ENCODE measurements at places on chromosomes 7 and 10. TPM values are rescaled to one million over a fixed set of nuclear protein-coding genes. Genes with fewer than 3 reads are reported as not detected.

The CTTNBP2 gene
- polyA plus RNA-seq, result 41.7 TPM

The PKD2L1 gene
- polyA plus RNA-seq, result 0.81 TPM

The BICC1 gene
- 5.9 TPM for polyA plus RNA-seq

The PKD1L1 gene
- 1.4 TPM for polyA plus RNA-seq

The SPAM1 gene
- polyA plus RNA-seq, result not detected

The ZCWPW1 gene
- 6.6 TPM for polyA plus RNA-seq

The PAOX gene
- 11.5 TPM for polyA plus RNA-seq

The C7orf57 gene
- 4.7 TPM for polyA plus RNA-seq

The NKX2-3 gene
- not detected for polyA plus RNA-seq

The SKAP2 gene
- polyA plus RNA-seq, result 70.4 TPM

The MACROH2A2 gene
- polyA plus RNA-seq, result 77.5 TPM

The OR2A42 gene
- 0.45 TPM for polyA plus RNA-seq

The CYP3A7 gene
- not detected for polyA plus RNA-seq

The ANKRD61 gene
- polyA plus RNA-seq, result 0.74 TPM

The FGFBP3 gene
- polyA plus RNA-seq, result 92.5 TPM

The ACSL5 gene
- 3.7 TPM for polyA plus RNA-seq

The NRAP gene
- polyA plus RNA-seq, result 0.08 TPM

The NEUROG3 gene
- polyA plus RNA-seq, result 0.19 TPM

The HOXA1 gene
- 3.1 TPM for polyA plus RNA-seq

The MOGAT3 gene
- polyA plus RNA-seq, result 0.12 TPM

The CUEDC2 gene
- polyA plus RNA-seq, result 168 TPM

The NRG3 gene
- 42.7 TPM for polyA plus RNA-seq

The A1CF gene
- not detected for polyA plus RNA-seq

The NKX1-2 gene
- 2.0 TPM for polyA plus RNA-seq

The EGR2 gene
- 2.2 TPM for polyA plus RNA-seq

The FLNC gene
- 152 TPM for polyA plus RNA-seq

The LIMK1 gene
- 81.5 TPM for polyA plus RNA-seq

The SEMA3D gene
- 13.2 TPM for polyA plus RNA-seq

The TRPV5 gene
- not detected for polyA plus RNA-seq

The OGDHL gene
- polyA plus RNA-seq, result 26.1 TPM

The GTF2IRD2 gene
- polyA plus RNA-seq, result 49.5 TPM

The HUS1 gene
- 16.8 TPM for polyA plus RNA-seq

The SVIL gene
- polyA plus RNA-seq, result 30.2 TPM

The GPR15LG gene
- not detected for polyA plus RNA-seq

All from spinal cord (tissue), 10 donors.